ENCODE measurements at places on chromosomes 12 and 14. TPM values are rescaled to one million over a fixed set of nuclear protein-coding genes. Genes with fewer than 3 reads are reported as not detected.

DNA sequence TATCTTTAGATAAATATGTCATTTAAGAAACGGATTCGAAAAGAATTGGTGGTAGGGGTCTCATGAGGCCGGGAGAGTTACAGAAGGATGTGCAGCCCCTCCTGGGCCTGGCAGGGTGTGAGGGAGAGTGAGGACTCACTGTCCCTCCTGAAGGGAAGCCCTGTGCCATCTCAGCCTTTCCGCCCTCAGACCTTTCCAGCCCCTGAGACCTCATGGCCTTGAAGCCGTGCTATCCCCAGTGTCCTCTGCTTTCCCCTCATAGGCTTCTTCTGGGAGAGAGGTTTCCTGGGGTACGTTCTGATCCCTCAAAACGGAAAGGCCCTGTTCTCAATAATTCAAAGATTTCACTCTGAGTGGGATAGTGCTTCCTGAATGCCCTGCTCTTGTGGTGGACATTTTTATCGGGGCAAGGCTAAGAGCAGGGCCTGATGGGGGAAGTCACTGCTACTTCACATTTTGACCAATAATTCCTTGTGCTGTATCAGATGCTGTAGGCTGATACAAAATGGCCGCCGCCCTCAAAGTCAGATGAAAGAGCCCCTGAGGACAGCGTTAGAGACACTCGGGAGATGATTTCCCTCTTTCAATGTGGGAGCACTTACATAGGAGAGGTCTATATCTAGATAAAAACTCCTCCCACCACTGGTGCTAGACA, 1.3 kb downstream of the CD4 start:
- peaks cover 52% of the 10 kb centered on the region for H3K4me1 ChIP-seq
- peak overlapping the region; percentile 91 for H3K4me3 ChIP-seq
- H3K27ac ChIP-seq: peak overlapping the region; percentile 95
- peaks cover 43% of the 10 kb centered on the region for H3K36me3 ChIP-seq
- H3K27me3 ChIP-seq: no peaks in the 10 kb centered on the region

GRCh38 chr14:91817566-91818325, 49.6 kb downstream of the TC2N start:
- H3K4me1 ChIP-seq: peaks cover 65% of the 10 kb centered on the region
- peaks cover 14% of the 10 kb centered on the region for H3K36me3 ChIP-seq
- H3K27me3 ChIP-seq: no peaks in the 10 kb centered on the region
- peak overlapping the region; percentile 40 for H3K4me3 ChIP-seq
- peak; percentile 51 for DNase-seq

- no peak overlapping the region for H3K4me3 ChIP-seq
- H3K27ac ChIP-seq: no peak overlapping the region
- H3K36me3 ChIP-seq: peaks cover 3% of the 10 kb centered on the region
- no peak for DNase-seq
Measured at GRCh38 chr12:95522692-95523091, 28.6 kb downstream of the USP44 start.

GRCh38 chr12:38543151-38543550, 226.6 kb downstream of the ALG10B start:
- H3K4me1 ChIP-seq: no peaks in the 10 kb centered on the region
- H3K4me3 ChIP-seq: no peak overlapping the region
- H3K36me3 ChIP-seq: no peaks in the 10 kb centered on the region
- no peaks in the 10 kb centered on the region for H3K27me3 ChIP-seq
- no peak for DNase-seq

DNA sequence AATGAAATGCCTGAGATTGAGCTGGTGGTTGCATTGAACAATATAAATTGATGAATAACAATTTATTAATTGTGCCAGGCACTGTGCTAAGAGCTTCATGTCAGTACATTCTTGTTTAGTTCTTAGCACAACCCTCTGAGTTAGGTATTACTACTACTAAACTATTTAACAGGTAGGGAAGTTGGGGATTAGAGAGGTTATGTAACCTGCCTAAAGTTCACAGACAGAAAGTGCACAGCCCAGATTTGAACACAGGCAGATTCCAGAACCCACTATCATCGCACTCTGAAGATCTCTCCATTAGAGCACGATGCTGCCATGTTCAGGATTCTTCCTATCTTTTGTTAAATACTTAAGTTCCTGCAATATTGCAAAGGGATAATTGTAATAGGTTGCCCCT, 49.3 kb downstream of the ETV6 start:
- no peak overlapping the region for H3K4me3 ChIP-seq
- H3K27ac ChIP-seq: no peak overlapping the region
- H3K27me3 ChIP-seq: no peaks in the 10 kb centered on the region
- H3K36me3 ChIP-seq: peaks cover 11% of the 10 kb centered on the region
- peaks cover 77% of the 10 kb centered on the region for H3K4me1 ChIP-seq
- DNase-seq: no peak

- peak; percentile 57 for DNase-seq
- peaks cover 42% of the 10 kb centered on the region for H3K36me3 ChIP-seq
- peak overlapping the region; percentile 95 for H3K27ac ChIP-seq
- peak overlapping the region; percentile 98 for H3K4me3 ChIP-seq
Measured at GRCh38 chr12:21656905-21657325, 727 bp downstream of the LDHB start.

DNA sequence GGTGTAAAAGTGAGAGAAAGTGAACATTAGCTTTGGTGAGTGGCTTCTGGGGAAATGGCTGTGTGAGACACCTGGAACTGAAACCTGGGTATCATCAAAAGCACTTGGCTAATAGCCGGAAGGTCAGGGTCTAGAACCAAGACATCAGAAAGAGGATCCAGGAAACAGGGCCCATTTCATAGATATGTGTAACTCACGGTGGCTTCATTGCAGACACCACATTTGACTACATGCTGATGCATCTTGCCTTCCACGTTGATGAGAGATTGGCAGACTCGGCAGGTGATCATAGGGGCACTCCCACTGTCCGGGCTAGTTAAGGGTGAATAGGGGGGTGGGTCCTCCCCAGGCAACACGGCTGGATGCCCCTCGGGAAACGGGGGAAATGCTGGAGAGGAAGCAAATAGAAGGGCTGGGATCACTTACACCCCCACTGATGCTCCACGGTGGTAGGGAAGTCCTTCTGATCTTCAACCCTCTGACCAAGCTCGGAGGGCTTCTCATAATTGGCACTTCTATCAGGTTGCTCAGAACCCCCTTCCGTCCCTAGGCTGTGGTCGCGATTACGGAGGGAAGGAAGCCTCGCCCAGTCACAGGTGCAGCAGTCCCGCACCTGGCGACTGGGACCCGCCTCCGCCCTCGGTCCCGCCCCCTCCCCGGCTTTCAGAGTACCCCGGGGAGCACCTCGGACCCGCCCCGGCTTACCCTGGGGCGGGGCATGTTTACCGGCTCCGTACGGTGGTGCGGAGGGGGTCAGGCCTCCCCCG, 593 bp downstream of the PIP4P1 start:
- peak; percentile 67 for DNase-seq
- peaks cover 24% of the 10 kb centered on the region for H3K36me3 ChIP-seq
- H3K4me3 ChIP-seq: peak overlapping the region; percentile 91
- H3K27ac ChIP-seq: peak overlapping the region; percentile 93
- H3K27me3 ChIP-seq: no peaks in the 10 kb centered on the region

The NR4A1 gene
- 64.2 TPM for total RNA-seq

The TDRD9 gene
- total RNA-seq: 0.19 TPM

The PKP2 gene
- total RNA-seq: 0.21 TPM

Measured in activated CD4-positive, alpha-beta memory T cell treated with anti-CD3 and anti-CD28 coated beads for 36 hours (primary cell).